ENCODE measurements at places on chromosomes 5 and 9.

DNA sequence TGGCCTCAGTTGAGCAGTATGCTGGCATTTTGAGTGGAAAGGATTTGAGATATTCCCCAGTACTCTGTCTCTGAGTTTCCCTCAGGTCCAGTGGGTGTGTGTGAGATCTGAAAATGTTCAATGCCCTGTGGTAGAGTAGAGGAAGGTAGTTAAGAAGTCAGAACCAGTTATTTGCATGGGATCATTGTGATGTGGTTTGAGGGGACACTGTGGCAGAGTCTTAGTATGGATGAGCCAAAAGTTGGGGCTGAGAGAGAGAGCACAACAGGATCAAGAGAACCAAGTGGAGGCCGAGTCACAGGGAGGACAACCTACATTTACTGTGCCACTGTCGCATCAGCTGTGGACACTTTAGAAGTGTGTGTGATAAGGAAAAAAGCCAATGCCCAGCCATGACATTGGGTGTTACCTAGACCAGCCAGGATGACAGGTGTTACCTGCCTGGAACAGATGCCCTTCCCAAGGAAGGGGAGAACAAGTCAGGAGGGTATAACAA is 128.9 kb upstream of the IL12B start:
- no peak for ATAC-seq

- ATAC-seq: no peak
These were observed 77.7 kb downstream of the EFNA5 start for GRCh38 chr5:107593009-107593408.

DNA sequence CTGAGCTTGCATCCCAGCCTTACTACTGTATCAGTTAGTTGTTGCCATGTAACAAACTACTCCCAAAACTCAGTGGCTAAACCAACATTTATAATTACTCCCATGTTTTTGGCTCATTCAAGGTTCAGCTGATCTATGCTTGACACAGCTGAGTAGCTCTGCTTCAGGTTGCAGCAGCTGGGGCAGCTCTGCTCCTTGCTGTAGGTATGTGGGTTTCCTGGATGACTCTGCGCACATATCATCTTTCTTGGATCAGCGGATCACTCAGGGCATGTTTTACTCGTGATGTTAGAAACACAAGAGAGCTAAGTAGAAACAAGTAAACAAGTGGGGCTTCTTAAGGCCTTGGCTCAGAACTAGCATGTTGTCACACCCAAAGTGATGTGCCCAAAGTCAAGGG is 15.1 kb downstream of the TEK start:
- ATAC-seq: no peak

DNA sequence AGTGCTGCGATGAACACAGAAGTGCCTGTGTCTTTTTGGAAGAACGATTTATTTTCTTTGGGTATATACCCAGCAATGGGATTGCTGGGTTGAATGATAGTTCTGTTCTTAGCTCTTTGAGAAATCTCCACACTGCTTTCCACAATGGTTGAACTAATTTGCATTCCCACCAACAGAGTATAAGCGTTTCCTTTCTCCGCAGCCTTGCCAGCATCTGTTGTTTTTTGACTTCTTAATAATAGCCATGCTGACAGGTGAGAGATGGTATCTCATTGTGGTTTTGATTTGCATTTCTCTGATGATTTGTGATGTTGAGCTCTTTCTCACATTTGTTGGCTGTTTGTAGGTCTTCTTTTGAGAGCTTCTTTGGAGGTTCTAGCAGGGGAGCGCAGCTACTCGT is 134.6 kb downstream of the TENT4A start:
- no peak for ATAC-seq

- no peak for ATAC-seq
These were observed 49.4 kb downstream of the CDH10 start for GRCh38 chr5:24595329-24595728.

- no peak for ATAC-seq
These were observed 270.0 kb downstream of the NSG2 start for GRCh38 chr5:174315471-174315870.

DNA sequence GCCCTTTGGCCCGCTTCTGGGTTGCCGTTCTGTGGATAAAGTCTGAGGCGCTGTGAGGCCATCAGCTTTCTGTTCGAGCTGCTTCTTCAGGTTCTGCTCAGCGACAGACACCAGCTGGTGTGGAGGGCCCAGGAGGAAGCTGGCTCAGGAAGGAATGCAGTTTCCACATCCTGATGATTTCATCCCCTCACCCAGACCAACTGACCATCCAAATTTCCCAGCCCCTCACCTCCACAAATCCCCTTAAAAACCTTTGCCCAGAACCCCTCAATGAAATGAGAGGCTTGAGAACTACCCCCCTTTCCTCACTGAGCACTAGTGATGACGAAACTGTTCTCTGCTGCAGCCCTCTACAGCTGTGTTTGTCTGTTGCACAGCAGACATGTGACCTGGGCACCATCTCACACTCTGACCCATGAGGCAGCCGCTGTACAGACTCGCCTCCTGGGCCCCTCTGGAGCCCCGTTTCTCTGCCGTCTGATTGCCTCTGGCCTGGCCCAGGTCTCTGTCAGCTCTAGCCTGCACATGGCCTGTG is 45.4 kb downstream of the SPATA31C2 start:
- ATAC-seq: peak; percentile 85

- ATAC-seq: no peak
These were observed 110.3 kb downstream of the NXNL2 start for GRCh38 chr9:88645172-88645878.

DNA sequence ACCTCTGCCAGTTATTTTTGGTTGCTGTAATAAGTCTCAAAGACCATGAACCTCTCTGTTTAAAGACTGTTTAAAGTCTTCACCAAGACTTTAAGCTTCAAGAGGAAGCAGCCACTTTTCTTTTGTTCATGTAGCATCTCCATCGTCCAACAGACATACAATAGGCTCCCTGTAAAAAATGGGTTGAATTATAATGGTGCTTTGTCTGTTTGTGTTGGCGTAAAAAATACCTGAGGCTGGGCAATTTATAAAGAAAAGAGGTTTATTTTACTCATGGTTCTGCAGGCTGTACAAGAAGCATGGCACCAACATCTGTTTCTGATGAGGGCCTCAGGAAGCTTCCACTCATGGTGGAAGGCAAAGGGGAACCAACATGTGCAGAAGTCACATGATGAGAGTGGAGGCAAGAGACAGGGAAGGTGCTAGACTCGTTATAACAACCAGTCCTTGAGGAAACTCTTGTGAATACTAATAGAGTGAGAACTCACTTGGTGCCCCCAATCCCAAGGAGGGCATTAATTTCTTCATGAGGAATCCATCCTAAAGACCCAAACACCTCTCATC is 126.3 kb upstream of the RPS23 start:
- ATAC-seq: no peak

- peak; percentile 10 for ATAC-seq
These were observed 35.1 kb downstream of the NDST1 start for GRCh38 chr5:150542933-150543445.

DNA sequence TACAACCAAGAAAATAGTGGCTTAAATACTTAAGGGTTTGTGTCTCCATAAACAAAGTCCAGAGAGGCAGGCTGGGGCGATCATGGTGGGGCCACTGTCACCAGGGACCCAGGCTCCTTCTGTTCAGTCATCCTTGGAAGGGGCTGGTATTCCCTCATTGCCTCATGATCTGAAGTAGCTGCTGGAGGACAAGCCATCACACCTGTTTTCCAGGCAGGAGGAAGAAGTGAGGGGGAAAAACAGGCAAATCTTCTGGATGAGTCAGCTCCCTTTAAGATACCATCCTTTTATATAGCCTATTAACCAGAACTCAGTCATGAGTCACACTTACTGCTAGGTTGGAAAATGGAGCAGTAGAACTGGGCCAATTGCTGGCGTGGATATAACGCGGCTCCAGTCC is 92.3 kb downstream of the DAP start:
- no peak for ATAC-seq

DNA sequence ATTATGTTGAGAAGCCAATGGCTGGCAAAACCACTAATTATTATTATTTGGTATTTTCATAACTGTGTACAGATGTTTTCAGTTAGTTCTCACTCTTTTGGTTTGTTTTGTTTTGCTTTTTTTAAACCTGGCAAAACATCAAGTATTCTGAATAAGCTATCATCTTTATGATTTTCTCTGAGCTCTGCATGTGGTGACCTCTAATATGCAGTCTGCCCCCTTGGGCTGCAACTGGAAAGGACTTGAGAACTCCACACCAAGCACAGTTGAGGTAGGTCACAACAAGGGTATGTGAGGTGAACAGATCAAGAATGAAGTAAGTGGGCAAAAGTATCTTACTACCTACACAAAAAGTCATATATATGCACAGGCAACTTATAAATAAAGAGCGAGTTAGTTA is 202.2 kb downstream of the NFIB start:
- no peak for ATAC-seq

- ATAC-seq: no peak
These were observed 19.0 kb upstream of the PHYHD1 start for GRCh38 chr9:128901822-128902221.

GRCh38 chr9:129026442-129027223 is 1.5 kb downstream of the SH3GLB2 start:
- no peak for ATAC-seq

DNA sequence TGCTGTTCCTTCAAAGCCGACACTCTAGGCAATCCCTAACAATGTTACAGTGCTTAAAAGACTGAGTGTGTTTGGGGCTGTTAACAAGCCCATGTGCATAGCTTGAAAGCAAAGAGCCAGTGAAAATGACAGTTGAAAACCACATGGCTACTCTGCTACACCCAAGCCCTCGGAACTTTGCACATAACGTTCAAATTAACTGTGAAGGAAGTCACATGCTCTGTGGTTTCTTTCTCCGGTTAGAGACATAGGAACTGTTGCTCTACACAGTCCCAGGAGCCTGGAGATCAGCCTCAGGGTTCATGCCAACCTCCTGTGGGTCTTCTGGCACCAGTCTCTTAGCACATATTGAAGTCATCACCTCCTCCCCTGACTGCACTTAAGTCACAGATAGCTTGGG is 51.1 kb downstream of the C9orf152 start:
- peak; percentile 50 for ATAC-seq

GRCh38 chr9:100170085-100170484 is 71.0 kb downstream of the INVS start:
- no peak for ATAC-seq

DNA sequence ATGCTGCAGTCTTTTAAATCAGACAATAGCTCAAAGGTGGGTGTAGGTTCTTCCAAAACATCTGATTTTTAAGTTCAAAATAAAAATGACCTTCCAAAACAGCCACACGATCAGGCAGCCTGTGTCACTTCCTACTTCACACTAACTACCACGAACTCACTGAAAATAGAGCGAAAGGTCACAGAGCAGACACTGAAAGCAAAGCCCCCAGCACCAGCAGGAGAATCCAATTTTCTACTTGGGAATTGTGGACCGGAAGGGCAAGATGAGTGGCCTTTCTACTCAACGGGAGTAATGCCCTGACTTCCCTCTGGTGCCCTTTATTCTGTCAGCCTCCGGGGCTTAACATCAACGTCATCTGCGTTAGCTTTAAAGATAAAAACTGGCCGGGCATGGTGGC is 107.8 kb upstream of the FAM120A start:
- no peak for ATAC-seq

DNA sequence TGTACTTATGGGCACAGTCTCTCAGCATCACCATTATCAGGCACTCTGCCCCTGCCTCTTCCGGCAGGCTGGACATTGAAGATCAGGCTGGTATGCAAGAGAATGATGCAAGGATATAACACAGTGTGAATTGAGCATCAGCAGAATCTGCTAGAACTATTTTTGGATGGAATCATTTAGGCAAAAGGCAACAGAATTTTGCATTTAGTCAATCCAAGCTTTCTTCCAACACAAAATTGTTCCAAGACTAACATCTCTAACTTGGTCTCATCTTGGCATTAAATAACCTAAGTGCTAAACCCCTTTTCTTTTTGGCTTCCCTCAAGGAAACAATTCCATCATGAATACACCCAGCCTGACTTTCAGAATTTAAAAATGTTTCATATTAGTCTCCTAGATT is 339.9 kb downstream of the PRELID2 start:
- no peak for ATAC-seq

DNA sequence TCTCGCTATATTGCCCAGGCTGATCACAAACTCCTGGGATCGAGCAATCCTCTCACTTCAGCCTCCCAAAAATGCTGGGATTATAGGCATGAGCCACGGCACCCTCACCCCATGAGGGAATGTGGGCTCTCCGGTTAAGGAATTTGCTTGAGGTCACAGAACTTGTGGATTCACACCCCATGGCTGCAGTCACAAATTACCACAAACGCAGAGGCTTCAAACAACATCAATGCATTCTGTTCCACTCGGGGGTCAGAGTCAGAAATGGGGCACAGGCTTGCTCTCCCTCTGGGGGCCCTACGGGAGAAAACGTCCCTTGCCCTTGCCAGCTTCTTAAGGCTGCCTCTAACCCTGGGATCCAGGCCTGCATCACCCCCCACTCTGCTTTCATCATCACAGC is 12.2 kb upstream of the SPINK4 start:
- no peak for ATAC-seq

GRCh38 chr9:112361601-112362000 is 18.3 kb upstream of the HSDL2 start:
- no peak for ATAC-seq

- peak; percentile 64 for ATAC-seq
These were observed 38.5 kb downstream of the FAXDC2 start for GRCh38 chr5:154811653-154812465.

DNA sequence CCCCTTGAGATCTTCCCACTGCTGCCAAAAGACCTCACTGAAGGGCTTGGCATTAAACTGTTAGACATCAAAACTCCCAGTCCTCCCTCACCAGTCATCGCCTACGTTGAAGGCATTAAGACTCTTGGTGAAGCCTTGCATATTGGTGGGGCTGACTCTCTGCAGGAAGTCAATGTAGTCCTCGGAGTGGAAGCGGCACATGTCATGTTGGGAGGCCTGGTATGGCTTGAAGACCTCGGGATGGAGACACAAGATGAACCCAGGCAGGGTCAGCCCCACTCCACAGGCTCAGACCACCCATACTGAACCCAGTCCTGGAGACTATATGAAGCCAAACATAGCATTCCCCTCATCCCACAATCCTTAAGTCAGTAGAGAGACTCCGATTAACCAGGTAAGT is 1.9 kb downstream of the HDAC3 start:
- no peak for ATAC-seq

DNA sequence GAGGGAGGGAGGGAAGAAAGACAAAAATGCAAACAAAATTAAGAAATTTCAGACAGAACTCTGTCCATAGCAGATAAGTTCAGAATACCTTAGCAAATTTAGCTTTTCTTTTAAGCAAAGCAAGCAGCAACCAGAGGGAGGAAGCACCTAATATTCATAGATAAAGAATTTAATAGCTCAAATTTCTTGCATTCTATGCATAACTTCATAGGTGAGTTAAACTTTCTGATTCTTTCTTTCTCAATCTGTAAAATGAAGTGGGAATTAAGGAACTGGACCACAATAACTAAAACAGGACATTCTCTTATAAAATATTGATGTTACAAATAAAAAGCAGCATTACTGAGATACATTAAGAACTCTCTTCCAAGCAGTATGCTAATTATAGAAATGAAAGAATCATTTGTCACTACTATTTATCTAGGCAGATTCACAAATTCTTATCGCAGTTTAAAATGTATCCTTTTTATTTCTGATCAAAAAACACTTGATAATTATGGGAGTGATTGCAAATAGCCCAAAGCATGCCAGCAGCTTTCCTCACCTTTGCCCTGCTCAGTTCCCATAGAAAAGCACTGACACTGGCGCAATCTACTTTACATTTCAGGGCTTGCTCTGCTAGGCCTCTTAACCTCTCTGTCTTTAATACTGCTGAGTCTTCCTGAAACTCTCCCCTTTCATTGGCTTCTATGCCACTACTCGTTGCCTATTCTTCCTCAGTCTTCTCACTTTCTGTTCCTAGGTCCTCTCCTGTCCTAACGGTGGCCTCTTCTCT is 341.8 kb downstream of the PIK3R1 start:
- no peak for ATAC-seq

GRCh38 chr5:142934051-142934762 is 164.0 kb downstream of the ARHGAP26 start:
- no peak for ATAC-seq

Data from gastroesophageal sphincter (tissue), 4 donors.